NCI-H526 treated with DMSO at 0.1 percent for 48 hours (cell line): ENCODE measurements at places on chromosomes 1 and 21.

GRCh38 chr1:225422031-225422605 lies 5.7 kb downstream of the LBR start:
- no peak for DNase-seq

DNA sequence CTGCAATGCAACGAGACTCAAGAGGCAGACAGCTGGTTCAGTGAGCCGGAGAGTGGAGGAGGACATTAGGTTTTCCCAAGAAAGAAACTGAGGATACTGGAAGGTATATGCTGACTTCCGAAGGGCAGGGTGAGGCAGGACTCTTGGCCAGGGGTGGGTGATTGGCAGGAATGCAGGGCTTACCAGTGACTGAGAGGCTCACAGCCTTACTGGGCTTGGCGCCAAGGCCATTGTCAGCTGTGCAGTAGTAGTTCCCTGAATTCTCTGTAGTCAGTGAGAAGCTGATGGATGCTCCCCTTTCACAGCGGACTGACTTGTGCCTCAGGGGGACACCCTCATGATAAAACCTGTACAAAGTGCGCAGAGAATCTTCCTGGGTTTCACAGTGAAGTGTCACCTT lies 9.6 kb downstream of the FCRL5 start:
- no peak for DNase-seq

GRCh38 chr1:87973896-87974295 lies 645.2 kb downstream of the LMO4 start:
- no peak for DNase-seq

- DNase-seq = no peak
Measured at GRCh38 chr1:34867415-34867814, 7.9 kb upstream of the SMIM12 start.

DNA sequence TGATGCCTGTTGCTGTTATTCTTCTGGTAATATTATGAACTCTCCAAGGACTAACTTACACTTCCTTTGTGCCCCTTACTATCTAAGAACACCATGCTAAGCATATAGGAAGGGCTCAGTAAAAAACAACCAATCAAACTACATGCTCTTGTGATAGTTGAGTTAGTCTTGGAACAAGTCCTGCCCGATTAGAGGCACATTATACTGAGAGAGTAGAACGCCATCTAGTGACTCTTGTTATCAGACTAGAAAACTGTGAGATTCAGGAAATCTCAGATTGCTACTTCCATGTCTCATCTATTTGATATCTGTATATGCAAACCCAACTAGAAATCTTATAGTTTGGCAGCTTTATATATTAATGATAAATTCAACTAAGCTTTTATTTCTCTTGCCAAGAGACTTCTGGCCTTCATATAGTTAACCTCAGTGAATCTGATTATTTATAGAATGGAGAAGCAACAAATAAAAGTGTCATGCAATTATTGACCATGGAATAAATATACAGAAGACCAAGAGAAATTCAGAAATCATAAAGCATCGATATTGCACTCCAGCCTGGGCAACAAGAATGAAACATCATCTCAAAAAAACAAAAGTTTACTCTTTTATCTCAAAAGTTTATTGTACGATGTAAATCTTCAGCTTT lies 7.8 kb upstream of the SRRM1 start:
- DNase-seq = peak; percentile 67

GRCh38 chr1:57874418-57874877 lies 450.6 kb upstream of the DAB1 start:
- no peak for DNase-seq

DNA sequence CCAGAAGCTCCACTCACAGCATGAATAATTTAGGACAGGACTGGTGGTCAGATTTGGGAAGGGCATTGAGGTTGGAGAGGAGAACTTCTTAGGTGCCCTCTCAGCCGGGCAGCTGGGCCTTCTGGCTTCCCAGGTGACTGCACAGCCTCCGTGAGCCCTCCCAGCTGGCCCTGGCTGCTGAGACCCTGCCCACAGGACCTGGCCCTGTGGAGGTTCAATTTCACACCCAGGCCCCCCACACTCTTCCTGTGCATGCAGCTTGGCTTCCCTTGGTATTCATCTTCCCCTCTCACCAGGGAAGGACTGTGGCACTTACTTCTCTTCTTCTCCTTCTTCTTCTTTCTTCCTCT lies 50.6 kb downstream of the NDUFS5 start:
- DNase-seq = no peak

DNA sequence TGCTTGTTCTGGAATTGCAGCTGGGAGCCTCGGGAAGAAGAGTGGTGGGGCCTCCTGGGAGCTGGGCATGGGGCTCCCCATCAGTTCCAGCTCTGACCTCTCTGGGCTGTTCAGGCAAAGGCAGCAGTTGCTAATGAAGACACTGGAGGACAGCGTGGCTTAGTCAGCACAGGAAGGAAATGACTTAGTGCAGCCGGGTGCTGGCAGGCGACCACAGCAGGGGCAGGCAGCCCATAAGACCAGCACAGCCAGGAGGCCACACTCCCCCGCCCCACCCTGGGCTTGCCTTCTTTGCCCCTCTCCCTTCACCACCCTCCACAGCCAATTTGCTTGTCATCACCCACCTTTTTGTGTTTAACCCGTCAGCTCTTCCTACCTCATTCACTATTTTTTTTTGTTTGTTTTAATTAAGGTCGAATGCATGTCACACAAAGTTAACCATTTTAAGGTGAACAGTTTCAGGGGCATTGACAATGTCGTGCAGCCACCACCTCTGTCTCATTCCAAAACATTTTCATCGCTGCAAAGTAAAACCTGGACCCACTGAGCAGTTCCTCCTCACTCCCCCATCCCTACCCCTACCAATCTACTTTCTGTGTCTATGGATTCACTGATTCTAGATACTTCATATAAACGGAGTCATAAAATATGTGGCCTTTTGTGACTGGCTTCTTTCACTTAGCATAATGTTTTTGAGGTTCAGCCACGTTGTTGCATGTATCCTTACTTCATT lies 10.9 kb downstream of the OLIG2 start:
- DNase-seq = no peak

- DNase-seq = no peak
Measured at GRCh38 chr1:162872981-162873380, 12.0 kb upstream of the CCDC190 start.

- no peak for DNase-seq
Measured at GRCh38 chr1:54549181-54549924, 1.3 kb downstream of the ACOT11 start.

- no peak for DNase-seq
Measured at GRCh38 chr1:156502894-156503697, 2.5 kb upstream of the MEF2D start.

GRCh38 chr1:157976888-157977287 lies 16.6 kb upstream of the KIRREL1 start:
- no peak for DNase-seq

- no peak for DNase-seq
Measured at GRCh38 chr1:1089731-1090423, 15.8 kb upstream of the RNF223 start.

- no peak for DNase-seq
Measured at GRCh38 chr1:31793086-31793485, 22.7 kb downstream of the SPOCD1 start.

DNA sequence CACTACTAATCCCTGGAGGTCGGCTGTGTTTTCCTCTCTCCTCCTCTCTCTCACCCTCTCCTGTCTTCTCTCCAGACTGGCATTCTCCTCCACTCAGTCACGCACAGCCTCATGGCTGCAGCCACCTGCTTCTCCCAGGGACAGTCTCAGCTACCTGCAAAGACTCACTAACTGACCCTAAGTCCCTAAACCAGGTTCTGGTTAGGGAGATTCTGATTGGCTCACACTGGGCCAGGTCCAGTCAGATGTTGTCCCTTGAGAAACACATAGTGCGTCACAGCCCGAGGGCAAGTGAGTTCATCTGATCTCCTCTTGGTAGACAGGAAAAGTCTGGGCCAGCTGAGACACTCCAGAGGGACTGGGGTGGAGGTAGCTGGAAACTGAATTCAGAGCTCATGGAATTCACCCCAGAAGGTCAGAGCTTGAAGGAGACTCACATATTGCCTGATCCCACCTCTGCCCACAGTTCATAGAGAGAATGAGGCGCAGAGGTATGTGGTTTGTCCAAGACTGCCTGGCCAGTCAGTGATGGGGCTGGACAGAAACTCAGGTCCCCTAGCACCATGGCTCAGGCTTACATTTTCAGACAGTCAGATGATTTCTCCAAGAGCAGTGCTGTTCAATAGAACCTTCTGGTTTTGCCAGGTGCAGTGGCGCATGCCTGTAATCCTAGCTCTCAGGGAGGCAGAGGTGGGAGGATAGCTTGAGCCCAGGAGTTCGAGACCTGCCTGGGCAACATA lies 40.4 kb upstream of the RPL11 start:
- no peak for DNase-seq

DNA sequence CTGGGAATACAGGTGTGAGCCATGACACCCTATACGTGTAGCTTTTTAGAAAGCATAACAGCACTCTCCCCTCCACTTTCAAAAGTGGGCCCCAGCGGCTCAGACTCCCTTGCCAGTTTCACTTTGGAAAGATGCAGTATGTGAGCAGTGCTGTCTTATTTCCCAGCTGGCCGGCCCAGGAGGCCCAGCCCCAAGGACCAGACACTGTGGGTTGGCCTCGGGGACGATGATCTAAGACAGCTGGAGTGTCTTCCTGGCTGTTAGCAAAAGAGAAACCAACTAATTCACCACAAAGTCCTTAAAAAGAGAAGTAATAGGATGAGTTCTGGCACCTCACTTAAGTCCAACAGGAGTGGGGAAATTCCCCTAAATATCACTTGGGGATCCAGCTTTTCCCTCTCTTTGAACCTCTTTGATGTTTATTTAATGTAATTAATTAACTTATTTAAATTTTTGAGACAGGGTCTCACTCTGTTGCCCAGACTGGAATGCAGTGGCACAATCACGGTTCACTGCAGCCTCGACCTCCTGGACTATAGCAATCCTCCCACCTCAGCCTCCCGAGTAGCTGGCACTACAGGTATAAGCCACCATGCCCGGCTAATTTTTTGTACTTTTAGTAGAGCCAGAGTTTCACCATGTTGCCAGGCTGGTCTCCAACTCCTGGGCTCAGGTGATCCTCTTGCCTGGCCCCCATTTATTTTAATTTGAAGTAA lies 17.6 kb upstream of the CLIC4 start:
- no peak for DNase-seq

GRCh38 chr1:178500936-178501554 lies 4.3 kb upstream of the CLEC20A start:
- DNase-seq = no peak

DNA sequence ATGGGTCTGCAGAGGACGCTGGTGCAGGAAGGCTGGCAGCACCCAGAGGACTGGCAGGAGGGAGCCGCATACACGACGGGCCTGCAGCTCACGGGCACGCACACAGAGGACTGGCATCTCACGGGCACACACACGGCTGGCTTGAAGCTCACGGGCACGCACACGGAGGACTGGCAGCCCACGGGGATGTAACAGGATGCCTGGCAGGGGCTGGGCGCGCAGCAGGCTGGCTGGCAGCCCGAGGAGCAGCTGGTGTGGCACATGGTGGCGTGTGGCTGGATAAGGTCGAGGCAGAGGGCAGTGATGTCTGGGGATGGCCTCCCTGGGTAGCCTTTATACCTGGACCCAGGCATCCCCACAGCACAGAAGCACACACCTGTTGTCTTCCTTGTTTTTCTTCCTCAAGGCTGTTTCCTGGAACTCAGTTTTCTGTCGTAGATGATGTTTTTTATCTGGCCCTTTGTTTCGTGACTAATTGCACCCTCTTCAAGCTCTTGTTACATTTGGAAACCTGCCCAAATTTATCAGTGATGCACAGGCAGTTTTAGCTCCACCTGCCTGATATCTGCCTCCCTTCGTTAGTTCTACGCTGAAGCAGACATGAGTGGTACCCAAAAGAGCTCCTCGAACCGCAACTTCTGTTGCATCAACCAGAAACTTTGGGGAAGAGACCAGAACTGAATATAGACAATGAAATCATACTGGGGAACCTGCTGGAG lies at the start of gene KRTAP12-1:
Gene KRTAP12-1 (minus strand): TSS at position 303 of the 719 bp plus-strand sequence. CDS start 40 bp downstream, at position 263.
- DNase-seq = no peak

GRCh38 chr1:15198684-15199083 lies 45.1 kb downstream of the TMEM51 start:
- no peak for DNase-seq

DNA sequence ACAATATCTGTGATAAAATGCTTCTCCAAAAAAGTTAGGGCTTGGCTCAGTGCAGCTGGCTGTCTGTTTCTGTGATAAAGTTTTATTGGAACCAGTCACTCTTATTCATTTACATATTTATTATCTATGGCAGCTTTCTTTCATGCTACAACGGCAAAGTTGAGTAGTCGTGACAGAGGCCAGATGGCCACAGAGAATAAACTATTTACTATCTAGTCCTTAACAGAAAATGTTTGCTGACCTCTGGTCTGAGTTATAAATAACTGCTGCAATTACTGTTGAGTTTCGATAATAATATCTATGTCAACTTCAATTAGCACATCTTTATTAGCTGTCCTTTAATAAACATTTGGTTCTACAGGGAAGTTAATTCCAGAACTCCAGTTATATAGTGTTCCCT lies 180.2 kb upstream of the RUNX1 start:
- DNase-seq = peak; percentile 8

DNA sequence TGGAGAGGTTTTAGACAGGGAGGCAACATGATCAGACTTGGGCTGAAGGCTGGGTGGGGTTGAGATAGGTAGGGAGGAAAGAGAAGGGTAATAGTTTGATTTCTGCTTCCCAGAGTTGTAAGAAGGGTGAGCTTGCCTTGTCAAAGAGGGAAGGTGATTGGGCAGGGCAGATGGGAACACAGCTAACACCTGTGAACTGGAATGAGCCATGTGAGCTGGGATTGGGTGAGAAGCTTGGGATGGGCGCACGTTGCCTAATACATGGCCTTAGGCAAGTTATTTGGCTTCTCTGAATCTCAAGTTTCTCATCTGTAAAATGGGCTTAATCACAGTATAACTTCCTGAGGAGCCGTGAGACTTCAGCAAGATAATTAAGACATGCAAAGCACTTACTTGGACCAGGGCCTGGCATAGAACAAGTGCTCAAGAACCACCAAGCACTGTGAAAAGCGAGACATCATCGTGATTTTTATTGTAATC lies 33.8 kb upstream of the ID3 start:
- DNase-seq = no peak

DNA sequence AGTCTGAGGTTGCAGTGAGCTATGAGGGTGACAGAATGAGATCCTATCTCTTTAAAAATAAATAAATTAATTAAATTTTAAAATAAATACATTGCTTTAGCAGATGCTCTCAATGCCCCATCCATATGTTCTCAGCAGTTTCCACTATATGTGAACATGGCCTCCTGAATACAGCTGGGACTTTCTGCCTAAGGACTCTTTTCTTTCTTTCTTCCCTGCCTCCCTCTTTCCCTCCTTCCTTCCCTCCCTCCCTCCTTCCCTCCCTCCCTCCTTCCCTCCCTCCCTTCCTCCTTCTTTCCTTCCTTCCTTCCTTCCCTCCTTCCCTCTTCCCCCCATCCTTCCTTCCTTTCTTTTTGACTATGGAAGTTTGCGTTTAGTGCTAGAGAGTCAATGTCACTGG lies 10.2 kb upstream of the GRIK1 start:
- no peak for DNase-seq

GRCh38 chr1:158506369-158506987 lies 34.5 kb downstream of the OR10R2 start:
- no peak for DNase-seq
